ENCODE measurements at places on chromosomes 6 and 20. TPM values are rescaled to one million over a fixed set of nuclear protein-coding genes. Genes with fewer than 3 reads are reported as not detected.

Gene RCAN2
- 0.78 TPM for total RNA-seq

Gene SLC22A3
- 0.59 TPM for total RNA-seq

Gene TFAP2D
- not detected for total RNA-seq

Gene ADGRF5
- 0.37 TPM for total RNA-seq

Gene HLA-G
- total RNA-seq = not detected

Gene PRICKLE4
- total RNA-seq = not detected

Gene SPATA2
- 1.8 TPM for total RNA-seq

Gene HCRTR2
- not detected for total RNA-seq

Gene CEP250
- 14.7 TPM for total RNA-seq

Gene EEF1A2
- total RNA-seq = not detected

Gene C4B
- total RNA-seq = 1.4 TPM

Gene KCNQ2
- total RNA-seq = not detected

Gene MOG
- not detected for total RNA-seq

Gene HAO1
- total RNA-seq = not detected

Gene TSPO2
- total RNA-seq = not detected

Gene TPBG
- total RNA-seq = 44.5 TPM

Gene SPATS1
- total RNA-seq = not detected

Gene CFB
- 10.7 TPM for total RNA-seq

Gene BTN1A1
- under 0.01 TPM for total RNA-seq

Gene KCNK17
- total RNA-seq = not detected

Gene MEP1A
- total RNA-seq = not detected

Gene ARMH2
- total RNA-seq = not detected

Gene PRPH2
- total RNA-seq = 0.78 TPM

Gene ZNF165
- total RNA-seq = 0.37 TPM

Gene DEFB118
- not detected for total RNA-seq

Gene NTSR1
- total RNA-seq = 13.1 TPM

Gene COQ3
- 9.4 TPM for total RNA-seq

Gene MAP3K4
- total RNA-seq = 19.8 TPM

Gene EMILIN3
- total RNA-seq = not detected

Gene SLC12A5
- total RNA-seq = not detected

Gene CTAGE9
- not detected for total RNA-seq

Gene VSX1
- not detected for total RNA-seq

Gene ARFGEF3
- total RNA-seq = under 0.01 TPM

Gene KCNQ5
- 1.2 TPM for total RNA-seq

Gene ZSCAN9
- total RNA-seq = 5.5 TPM

Gene DPPA5
- not detected for total RNA-seq

Gene LSM14B
- 34.8 TPM for total RNA-seq

Gene F13A1
- total RNA-seq = not detected

Gene CDH26
- under 0.01 TPM for total RNA-seq

Gene IPCEF1
- not detected for total RNA-seq

Gene MCCD1
- total RNA-seq = not detected

Gene MYH7B
- under 0.01 TPM for total RNA-seq

Gene ISM1
- 1.5 TPM for total RNA-seq

Gene OOEP
- not detected for total RNA-seq

Gene RSPH4A
- under 0.01 TPM for total RNA-seq

Gene IMPG1
- total RNA-seq = not detected

Gene RBPJL
- total RNA-seq = not detected

Gene GABRR1
- total RNA-seq = not detected

Gene TRDN
- not detected for total RNA-seq

Gene EYS
- total RNA-seq = under 0.01 TPM

Gene GJA10
- total RNA-seq = not detected

Gene DDRGK1
- total RNA-seq = 18.4 TPM

Gene KIAA1755
- total RNA-seq = 0.37 TPM

All from subcutaneous preadipocyte (primary cell).